ENCODE measurements at places on chromosomes 6 and 20.
A peak's percentile ranks its signal among the peaks of the same experiment; 100 is the strongest.

DNA sequence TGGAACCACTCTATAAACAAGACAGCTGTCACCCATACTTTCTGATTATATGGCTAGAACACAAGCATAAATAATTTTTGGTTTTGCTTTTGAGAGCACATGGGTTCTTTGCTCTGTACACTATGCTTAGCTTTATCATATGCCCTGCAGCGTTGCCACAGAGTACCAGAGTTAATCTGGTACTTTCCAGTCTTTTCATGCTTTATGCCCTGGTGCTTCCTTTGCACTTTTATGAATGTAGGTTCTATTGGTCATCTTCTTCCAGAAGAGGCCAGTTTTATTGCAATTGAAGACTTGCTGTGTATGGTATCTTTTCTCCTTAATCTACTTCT, 20.8 kb downstream of the SHLD1 start:
- no peak for DNase-seq

DNA sequence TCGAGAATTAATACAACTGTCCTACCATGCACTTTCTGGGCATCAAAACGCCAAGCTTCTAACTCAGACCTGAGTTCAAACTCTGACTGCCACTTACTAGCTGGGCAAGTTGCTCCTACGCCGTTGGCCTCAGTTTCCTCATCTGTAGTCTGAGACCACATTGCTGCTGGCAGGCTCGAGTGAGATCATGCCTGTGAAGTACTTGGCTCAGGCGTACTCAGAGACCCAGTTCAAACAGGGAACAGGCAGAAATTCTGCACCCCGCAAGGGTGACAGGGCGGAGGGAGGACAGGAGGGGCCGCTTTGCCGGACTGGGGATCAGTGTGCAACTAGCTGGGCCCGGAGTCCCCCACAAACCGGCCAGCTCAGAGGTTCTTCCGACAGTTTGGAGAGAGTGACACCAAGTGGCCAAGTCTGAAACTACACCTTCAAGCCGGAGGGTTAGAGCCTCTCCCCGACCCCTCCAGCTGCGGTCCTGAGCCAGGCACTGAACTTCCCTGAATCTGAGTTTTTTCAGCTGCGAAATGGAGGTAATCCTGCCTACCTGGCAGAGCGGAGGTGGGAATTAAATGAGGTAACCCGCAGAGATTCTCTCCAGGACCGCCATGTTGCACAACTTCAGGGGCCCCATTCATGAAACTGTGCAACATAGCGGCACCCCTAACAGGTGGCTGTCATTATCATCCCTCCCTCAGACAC, 46.0 kb upstream of the PTPN1 start:
- peak; percentile 71 for DNase-seq

DNA sequence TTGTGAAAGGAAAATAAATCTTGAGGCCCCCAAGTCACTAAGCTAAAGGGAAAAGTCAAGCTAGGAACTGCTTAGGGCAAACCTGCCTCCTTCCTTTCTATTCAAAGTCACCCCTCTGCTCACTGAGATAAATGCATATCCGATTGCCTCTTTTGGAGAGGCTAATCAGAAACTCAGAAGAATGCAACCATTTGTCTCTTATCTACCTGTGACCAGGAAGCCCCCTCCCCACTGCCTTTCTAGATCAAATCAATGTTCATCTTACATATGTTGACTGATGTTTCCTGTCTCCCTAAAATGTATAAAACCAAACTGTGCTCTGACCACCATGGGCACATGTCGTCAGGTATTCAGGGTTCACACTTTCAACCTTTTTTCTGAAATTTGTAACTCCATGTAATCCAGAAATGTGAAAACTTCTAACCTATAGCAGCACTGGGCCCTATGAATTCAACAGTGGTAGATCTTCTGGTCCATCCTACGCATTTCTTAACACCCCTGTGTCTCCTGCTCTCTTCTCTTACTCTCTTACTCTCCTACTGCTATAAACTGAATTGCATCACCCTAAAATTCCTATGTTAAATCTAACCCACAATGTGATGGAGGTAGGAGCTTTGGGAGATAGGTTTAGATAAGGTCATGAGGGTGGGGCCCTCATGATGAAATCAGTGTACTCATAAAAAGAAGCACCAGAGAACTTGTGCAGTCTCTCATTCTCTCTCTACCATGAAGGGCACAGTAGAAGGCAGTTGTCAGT, 89.3 kb downstream of the EPB41L2 start:
- no peak for DNase-seq

- no peak for DNase-seq
These were observed 55.3 kb downstream of the BACH2 start for GRCh38 chr6:90241229-90241880.

GRCh38 chr20:62359491-62360121, 7.5 kb downstream of the LAMA5 start:
- DNase-seq = no peak

DNA sequence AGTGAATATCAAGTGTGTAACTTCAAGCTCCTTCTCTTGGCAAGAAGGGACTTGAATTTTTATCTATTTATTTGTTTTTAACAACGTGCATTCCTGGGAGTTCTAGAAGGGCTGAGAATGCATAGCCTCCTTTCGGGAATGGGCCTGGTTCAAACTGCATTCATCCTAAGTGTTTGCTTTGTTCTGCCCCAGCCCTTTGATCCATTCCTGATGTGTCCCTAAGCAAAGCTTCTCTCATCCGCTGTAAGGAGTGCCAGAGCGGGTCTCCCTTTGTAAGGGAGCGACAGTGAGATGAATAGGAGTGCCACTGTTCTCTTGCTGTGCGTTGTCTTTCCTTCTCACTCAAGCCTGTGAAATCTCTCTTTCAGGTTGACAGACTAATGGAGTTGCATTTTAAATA, 61.0 kb upstream of the VSTM2L start:
- DNase-seq = no peak

DNA sequence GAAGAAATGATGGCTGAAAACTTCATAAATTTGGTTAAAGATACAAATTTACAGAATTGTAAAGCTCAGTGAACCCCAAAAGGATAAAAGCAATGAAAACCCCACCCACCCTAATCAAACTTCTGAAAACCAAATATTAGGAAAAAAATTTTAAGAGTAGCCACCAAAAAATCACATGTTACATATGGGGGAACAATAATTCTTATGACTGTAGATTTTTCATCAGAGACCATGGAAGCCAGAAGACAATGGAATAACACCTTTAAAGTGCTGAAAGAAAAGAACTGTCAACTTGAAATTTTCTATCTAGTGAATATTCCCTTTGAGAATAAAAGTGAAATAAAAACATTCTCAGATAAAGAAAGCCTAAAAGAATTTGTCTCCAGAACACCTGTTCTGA, 24.4 kb downstream of the PROCR start:
- DNase-seq = no peak

DNA sequence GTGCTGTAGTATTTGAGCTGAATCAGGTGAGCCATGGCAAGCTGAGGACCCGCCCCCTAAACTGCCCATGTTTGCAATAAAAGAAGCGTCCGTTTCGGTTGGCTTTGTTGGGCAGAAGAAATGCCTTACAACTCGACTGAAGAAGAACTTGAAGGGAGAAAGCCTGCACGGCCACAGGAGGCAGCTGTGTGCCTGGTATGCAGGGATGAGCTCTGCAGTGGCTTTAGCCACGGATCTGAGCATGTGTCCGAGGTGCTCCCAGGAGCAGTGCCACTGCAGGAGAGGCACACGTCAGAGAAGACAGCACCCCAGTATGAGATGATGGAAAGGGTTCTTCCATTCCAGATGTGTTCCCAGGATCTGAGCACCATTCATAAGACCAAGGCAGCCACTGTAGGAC, 23.5 kb downstream of the KIZ start:
- DNase-seq = no peak

GRCh38 chr6:155311086-155311485, 3.2 kb downstream of the TFB1M start:
- no peak for DNase-seq

DNA sequence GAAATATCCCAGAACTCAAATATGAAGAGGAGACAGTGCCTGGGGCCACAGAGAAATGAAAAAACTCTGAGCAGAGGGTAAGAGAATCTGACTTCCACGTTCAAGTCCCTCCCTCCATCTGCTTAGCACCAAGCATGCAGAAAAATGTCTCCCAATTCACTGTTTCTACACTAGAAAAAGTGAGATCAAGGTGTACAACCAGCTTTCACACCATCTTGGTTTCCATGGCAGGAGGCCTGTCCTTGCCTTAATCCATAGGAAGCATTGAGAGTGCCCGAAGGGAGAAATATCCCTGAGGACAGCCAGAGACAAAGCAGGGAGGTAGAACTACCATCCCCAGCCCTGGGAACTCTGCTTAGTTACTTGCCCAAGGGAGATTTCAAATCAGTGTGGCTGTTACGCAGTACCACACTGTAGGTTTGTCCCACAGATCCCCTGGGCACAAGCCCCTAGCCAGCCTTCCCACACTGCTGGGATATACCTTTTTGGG, 82.9 kb downstream of the SCML4 start:
- no peak for DNase-seq

DNA sequence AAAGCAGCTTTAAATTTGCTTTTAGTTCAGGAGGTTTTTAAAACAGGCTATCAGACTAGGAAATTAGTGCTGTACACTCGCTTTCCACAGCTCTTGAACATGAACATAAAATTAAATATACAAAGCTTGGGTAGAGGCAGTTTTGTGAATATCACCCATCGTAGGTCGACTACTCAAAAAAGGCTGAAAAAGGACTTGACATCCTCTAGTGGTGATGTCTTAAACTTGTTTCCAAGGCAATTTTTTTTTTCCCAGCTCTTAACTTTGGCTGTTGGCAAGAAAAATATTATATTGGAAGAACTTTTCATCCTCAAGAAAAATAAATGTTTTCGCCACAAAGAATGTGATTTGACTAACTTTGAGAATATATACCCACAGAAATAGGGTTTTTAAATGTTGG, 2.9 kb downstream of the MAP7 start:
- no peak for DNase-seq

DNA sequence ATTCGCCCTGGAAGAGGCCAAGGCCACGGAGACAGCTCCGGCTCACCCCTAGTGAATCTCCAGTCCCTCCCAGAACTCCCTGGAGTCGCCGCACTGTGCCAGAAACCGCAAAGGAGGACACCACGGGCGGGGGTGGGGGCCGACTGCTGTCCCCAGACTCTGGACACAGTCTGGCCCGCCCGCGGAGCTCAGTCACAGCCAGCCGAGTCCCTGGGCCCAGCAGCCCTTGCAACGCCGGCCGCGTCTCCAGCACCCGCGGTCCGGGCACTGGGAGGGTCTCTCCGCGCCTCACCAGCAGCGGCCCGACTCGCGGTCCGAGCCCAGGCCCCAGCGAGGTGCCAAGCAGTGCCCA, 518 bp downstream of the PEX6 start:
- no peak for DNase-seq

DNA sequence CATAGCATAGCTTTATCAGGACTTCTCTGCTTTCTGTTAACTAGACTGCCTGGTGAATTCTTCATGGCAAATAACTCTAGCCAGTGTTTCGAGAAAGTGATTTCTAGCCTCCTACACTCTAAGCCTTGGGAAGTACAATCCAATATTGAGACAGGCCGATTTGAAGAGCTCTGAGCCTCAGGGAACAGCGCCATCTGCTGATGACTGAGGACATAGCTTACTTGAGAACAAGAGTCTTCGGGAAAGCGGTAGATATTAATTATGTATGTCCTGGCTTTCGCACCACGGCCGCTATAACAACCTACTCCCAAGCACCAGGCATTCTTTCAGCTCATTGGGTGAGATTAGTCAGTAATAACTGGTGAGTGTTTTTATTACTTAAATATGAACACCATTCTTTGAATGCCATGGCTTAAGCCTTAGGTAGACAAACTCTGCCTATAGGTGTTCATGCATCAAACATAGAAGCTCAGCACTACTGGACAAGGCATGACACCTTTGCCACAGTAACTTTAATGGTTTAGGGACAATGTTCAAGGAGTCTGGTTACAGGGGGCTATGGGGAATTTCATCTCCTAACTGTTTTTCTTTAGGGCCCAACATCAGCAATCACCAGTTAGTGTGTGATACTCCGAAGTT, 518.6 kb downstream of the BMP2 start:
- DNase-seq = peak; percentile 56

- peak; percentile 39 for DNase-seq
These were observed 98.8 kb upstream of the CITED2 start for GRCh38 chr6:139473231-139473701.

DNA sequence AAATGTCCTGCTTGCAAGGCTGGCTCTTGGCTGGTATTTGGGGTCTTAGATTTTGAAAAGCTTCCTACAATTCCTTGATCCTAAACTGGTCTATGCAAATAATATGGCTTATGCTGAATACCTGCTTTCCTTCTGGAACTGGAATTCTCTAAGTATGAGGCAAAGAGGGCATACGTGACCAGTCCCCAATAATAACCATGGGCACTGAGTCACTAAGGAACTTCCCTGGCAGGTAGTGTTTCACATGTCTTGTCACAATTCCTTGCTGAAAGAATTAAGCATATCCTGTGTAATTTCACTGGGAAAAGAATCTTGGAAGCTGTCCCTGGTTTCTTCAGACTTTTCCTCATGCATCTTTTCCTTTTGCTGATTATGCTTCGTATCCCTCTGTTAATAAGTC, 106.5 kb downstream of the MMS22L start:
- no peak for DNase-seq

GRCh38 chr6:6781172-6781872, 192.8 kb downstream of the LY86 start:
- no peak for DNase-seq

GRCh38 chr6:96015518-96016333, at the start of gene FUT9:
TSS of gene FUT9 (plus strand) at chr6:96015974. CDS start at chr6:96203156, 187,182 bp downstream.
- DNase-seq = peak; percentile 28

All from mesothelial cell of epicardium (in vitro differentiated cells).